ENCODE measurements at places on chromosomes 6 and 20.

DNA sequence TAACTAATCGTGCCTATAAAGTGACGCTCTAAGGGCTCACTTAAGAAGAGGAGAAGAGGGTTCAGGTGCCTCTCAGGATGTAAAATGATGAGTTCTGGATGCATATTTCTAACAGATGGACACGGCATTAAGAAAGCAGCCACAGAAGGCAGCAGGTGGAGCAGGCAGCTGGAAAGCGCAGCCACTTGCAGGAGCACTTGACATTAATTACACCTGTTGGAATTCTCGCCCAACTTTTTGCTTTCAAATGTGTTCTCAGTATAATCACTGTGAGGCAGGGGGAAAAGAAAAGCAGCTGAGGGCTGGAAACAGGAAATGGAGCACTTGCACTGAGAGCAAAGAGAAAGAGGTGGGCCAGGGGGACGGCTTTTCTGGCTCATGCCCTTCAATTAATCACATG is 164.2 kb downstream of the NKAIN2 start:
- no peak for DNase-seq

- no peak for DNase-seq
These were observed 137.4 kb upstream of the CDH4 start for GRCh38 chr20:61114493-61115175.

GRCh38 chr20:34980543-34981233 is 25.0 kb downstream of the MYH7B start:
- DNase-seq: peak; percentile 61

DNA sequence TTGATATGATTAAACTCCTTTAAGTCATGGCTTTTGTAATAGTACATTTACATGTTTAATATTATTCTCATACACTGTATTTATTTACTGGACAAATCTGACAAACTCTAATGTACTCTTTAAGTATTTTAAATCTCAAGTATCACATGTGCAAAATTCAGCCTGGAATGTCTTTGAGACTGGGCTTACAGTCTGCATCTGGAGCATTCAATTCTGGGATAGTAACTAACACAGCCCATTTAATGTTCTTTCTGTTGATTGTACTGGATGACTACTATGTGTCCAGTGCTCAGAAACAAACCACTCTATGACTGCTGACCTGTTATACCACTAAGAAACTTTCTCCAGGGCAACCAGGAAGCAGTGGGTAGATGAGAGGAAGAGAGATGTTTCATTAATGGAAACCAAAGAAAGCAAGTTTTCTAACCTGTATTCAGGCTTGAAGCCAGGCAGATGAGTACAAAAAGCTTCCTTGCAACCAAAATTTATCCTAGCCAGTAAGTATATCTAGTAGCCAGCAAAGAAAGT is 26.8 kb downstream of the FBXL4 start:
- DNase-seq: no peak

DNA sequence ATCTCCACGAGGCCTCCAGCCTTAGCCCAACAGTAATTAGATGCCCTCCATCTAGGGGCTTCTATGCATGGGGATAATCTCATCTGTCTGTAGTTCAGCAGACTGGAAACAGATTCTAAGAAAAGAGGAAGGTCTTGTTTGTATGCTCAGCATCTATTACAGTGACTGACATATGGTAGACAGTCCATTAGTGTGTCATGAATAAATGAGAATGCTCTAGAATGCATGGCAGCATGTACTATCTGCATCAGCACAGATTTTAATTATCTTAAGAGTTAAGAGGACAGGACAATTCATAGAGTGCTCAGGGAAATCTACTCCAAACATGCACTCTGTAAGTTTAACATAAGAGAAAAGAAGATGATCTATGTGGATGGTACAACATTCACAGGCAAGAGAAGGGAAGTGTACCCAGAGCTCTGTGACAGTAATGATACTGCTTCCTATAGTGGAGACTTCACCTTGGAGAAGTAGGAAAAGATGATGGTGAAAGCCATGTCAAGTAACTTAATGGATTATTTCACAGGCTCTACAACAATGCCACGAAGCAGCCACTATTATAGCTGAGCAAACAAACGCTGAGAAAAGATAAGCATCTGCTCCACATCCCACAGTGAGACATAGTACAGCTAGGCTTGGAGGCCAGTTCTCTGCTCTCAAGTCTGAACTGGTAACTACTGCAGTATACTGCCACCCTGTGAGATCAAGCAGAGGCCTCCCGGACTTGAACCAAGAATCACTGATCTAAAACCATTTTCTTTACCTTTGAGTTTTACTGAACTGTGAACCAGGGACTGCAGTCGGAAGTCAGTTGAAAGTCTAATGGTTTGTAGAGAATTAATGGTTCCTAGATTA is 309.2 kb upstream of the SPTLC3 start:
- DNase-seq: no peak

GRCh38 chr6:118551063-118552053 is 3.3 kb downstream of the PLN start:
- no peak for DNase-seq

GRCh38 chr6:21137700-21138335 is 455.7 kb upstream of the SOX4 start:
- no peak for DNase-seq

GRCh38 chr6:5509106-5509505 is 247.8 kb downstream of the FARS2 start:
- peak; percentile 53 for DNase-seq

Measured in left ventricle myocardium inferior (tissue), 1 donor.